ENCODE measurements at places on chromosomes 16 and 17. TPM values are rescaled to one million over a fixed set of nuclear protein-coding genes. Genes with fewer than 3 reads are reported as not detected.

Gene EPX
- total RNA-seq = 0.11 TPM

DNA sequence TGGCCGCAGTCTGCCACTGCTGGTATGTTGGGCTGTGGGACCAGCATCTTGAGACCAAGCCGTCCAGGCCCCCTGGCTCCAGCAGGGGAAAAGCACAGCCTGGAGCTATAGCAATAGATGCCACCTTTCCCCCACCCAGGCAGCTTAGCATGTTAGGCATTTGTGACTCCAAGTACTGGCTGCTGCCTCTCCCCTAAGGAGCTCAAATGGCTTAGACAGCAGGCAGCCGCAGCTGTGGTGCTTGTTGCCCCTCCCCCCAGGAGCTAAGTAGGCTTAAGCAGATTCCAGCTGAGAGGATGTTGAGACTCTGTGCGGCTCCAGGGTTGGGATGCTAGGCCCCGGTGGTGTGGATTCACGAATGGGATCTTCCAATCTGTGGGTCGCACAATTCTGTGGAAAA is 88.8 kb upstream of the ANKFN1 start:
- DNase-seq = no peak

GRCh38 chr16:84514874-84515835 is 10.7 kb upstream of the MEAK7 start:
- DNase-seq = no peak

GRCh38 chr16:51565184-51565583 is 414.1 kb upstream of the SALL1 start:
- DNase-seq = no peak

GRCh38 chr17:64687961-64688360 is 25.9 kb upstream of the SMURF2 start:
- no peak for DNase-seq

DNA sequence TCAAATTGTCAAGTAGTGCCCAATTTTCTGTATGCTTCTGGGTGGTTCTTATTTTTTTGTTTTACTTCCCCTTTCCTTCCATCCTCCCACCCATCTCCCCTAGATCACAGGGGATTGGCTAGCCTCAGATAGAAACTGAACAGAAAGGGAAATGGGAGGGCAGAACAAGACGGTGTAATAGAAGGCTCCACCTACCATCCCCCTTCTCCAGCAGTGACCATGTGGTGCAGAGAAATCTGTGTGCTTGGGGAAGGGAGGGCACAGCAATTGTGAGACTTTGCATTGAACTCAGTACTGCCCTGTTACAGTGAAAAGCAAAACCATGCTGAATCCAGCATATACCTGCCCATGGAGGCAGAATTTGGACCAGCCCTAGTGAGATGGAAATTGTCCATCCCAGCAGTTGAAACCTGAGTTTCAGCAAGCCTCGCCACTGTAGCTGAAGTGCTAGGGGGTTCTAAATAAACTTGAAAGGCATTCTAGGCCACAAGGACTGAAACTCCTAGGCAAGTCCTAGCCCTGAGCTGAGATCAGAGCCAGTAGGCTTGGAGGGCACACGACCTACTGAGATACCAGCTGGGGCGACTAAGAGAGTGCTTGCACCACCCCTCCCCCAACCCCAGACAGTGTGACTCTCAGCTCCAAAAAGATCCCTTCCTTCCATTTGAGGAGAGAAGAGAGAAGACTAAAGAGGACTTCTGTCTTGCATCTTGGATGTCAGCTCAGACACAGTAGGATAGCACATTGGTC is 5.2 kb downstream of the SLFN11 start:
- no peak for DNase-seq

All from urinary bladder (tissue), 4 donors.